NCI-H524 (cell line): ENCODE measurements at places on chromosomes 12 and 14.

GRCh38 chr12:52874573-52875435 lies 26.0 kb upstream of the KRT78 start:
- no peak for DNase-seq

DNA sequence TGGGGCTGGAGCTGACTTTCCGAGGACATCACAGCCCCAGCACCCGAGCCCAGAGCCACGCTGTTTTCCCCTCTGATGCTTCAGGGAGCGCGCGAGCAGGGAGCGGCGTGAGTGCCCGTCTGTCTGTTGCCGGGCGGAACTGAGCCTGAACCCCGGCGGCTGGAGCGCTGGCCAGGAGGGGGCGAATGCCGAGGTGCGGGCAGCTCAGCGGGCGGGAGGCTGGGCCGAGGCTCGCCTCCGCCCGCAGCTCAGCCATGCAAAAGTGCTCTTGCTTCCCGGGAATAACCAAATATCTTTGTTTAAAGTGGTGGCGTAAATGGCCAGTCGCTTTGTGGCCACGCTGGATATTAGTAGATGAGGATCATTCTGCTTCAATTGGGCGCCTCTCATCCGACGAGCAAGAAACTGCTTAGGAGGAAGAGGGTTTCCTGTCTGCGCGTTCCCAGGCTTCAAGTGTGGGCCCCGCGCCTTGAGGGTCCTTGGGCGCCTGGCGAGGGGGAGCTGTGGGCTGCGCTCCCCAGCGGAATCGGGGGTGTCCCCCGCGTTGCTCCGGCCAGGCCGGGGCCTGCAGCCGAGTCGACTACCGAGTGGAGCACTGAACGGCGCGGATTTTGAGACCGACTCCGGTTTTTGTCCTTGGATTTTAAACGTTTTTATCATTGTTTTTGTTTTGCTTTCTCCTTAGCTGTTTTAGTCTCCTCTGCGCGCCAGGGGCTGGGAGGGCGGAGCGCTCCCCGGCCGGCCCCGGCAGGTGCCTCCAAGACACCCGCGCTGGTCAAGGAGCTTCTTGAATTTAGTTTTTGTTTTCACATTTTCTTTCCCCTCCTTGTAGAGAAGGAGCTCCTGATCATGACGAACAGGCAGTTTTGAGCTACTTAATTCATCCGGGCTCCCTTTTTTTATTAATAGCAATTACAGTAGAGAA lies 831 bp upstream of the NKX2-1 start:
- peak; percentile 81 for DNase-seq

- DNase-seq = peak; percentile 11
Observed at GRCh38 chr14:32826404-32827082, 112.1 kb upstream of the NPAS3 start.

DNA sequence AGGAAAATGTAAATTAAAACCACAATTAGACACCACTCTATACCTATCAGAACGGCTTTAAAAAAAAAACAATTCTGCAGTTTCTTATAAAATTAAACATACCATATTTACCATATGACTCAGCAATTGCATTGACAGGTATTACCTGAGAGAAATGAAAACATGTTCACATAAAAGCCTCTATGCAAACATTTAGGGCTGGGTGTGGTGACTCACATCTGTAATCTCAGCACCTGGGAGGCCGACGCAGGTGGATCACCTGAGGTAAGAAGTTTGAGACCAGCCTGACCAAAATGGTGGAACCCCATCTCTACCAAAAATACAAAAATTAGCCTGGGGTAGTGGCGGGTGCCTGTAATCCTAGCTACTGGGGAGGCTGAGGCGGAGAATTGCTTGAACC lies 41.1 kb downstream of the SPTB start:
- no peak for DNase-seq

DNA sequence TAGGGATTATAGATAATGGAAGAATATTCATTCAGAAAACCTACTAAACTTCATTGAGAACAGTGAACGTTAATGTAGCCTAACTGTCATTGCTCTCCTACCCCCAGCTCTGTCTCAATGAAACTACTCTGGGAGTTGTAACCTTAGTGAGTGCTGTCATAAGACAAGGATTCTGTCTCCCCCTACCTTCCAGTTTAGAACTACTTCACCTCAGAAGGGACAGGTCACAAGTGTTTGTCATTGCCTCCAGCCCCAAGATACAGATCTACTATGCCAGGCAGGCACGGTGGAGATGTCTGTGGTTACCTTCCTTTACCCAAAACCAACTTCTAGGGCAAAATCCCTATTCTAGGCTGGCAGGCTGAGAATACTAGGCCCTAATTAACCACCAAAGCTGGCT lies 833.1 kb upstream of the SEL1L start:
- DNase-seq = peak; percentile 2

GRCh38 chr12:6724409-6724797 lies 557 bp downstream of the COPS7A start:
- peak; percentile 44 for DNase-seq
